Stimulated activated naive CD4-positive, alpha-beta T cell (primary cell): ENCODE measurements at places on chromosomes 2 and 18.

DNA sequence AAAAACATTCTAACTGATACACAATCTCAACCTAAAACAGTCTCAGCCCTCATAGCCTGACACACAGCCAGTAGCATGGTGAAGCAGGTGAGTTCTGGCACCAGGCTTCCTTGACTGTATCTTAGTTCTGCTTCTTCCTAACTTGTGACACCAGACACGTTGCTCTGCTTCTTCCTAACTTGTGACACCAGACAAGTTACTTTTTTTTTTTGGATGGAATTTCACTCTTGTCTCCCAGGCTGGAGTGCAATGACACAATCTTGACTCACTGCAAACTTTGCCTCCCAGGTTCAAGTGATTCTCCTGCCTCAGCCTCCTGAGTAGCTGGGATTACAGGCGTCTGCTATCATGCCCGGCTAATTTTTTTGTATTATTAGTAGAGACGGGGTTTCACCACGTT lies 6.7 kb upstream of the ATG16L1 start:
- DNase-seq, result no peak

- no peak for DNase-seq
These were observed 81.6 kb downstream of the TPO start for GRCh38 chr2:1494906-1495305.

- peak; percentile 63 for DNase-seq
These were observed 8.8 kb downstream of the RTP5 start for GRCh38 chr2:241877989-241878970.

DNA sequence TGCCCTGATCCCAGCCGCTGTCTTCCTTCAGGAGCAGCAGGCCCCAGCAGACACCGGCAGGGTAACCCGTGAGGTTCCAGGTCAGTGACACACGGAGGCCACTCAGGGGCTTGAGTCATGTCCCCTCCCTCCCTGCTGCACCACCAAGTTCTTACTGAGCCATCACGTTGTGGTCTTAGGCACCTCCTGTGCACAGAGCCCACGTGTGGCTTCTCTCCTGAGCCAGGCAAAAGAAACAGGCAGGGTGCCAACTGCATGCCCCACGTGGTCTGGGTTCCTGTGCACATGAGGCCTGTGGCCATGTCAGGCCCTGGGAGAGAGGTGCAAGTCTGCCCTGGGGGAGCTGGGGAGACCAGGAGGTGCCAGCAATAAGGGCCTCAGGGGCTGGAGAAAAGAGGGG lies 264.8 kb downstream of the KLHL29 start:
- DNase-seq, result no peak

GRCh38 chr2:75480971-75481836 lies 79.5 kb downstream of the EVA1A start:
- DNase-seq, result no peak

DNA sequence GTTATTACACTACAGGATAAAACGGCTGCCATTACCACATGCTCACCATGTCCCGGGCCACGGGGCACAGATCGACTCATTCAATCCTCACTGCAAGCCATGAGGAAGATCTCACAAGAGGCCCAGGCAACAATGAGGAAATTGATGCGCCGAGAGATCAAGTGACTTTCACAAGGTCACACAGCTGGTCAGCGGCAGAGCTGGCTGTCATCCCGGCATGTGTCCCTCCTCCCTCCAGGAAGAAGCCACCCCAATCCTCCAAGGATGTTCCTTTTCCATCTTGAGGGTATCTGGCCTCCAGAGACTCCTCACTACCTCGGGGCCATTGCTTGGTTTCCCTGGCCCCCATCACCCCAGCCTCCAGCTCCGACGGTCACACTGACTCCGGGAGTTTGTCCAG lies 65.3 kb upstream of the GLI2 start:
- DNase-seq, result no peak

DNA sequence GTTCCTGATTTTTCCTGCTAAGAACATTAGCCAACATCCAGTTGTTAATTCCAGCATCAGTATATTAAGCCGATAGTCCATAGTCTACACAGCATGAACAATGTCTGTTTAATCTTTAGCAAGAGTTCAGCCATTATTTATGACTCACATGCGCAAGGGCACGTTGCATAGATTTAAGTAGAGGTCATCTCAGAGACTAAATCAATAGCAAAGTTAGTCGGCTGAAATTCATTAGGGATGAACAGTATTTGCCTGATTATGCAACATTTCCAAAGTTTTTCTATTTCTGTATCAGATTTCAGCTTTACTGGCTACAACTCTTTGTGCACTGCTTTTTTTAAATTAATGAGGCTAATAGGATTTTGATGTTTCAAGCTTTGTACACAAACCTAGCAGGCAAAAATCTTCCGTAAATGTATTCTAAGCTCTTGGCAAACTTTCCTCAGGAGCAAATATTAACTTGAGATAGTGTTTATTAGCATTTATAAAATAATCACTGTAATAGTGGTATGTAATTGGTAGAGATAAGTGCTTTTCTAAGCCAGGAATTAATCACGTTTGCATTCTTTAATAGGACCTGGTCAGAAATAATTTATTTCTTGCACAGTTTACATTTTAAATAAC lies 578.7 kb upstream of the ID2 start:
- no peak for DNase-seq

GRCh38 chr18:62023536-62023935 lies 130.7 kb upstream of the RNF152 start:
- no peak for DNase-seq
